Esophagus squamous epithelium (tissue), 5 donors: ENCODE measurements at places on chromosomes 13 and 19.

DNA sequence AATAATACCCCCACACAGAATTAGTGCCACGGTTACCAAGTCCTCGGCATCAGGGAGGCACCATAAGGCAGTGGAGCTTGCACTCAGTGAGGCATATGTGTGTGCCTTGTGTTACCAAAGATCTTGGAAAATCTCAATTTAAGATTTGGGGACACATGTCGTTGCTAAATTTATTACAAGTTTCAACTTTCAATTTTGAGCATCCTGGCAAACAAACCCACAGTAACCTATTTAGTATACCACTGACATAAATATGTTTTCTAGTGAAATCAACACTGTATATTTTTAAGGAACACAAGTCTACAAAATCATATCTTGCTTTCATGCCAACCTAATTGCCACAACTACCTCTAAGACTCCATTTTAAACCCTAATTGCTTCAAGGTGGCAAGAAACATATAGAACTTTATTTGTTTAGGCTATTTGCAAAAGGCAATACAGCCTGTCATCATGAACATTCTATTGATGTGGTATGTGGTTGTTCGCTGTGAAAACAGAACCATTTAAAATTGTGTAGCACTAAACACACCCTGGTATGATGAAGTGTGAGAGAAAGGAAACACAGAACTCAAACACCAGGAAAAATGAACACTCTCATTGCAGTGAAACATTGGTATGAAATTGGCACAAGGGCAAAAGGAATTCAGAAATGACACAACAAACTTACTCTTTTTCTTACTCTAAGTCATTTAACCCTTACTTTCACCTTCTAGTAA is 531.1 kb downstream of the IRS2 start:
- no peak for DNase-seq

- no peak for DNase-seq
These were observed 68.7 kb upstream of the CACNA1A start for GRCh38 chr19:13574933-13575332.

DNA sequence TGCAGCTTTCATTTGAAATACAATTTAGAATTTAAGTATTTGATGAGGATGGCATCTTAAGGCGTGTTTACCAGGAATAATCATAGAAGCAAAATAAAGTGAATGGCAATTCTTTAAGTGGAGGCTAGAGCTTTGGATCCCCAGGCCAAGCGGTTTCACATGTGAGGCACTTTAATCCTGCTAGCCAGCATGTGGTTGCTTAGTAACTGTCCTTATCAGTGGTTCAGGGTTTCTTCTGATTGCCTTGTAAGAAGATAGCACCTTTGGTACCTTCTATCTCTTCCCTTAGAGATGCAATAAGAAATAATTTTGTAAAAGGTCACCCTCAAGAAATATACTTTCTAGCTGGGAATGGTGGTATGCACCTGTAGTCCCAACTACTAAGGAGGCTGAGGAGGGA is 38.9 kb upstream of the SERP2 start:
- no peak for DNase-seq

DNA sequence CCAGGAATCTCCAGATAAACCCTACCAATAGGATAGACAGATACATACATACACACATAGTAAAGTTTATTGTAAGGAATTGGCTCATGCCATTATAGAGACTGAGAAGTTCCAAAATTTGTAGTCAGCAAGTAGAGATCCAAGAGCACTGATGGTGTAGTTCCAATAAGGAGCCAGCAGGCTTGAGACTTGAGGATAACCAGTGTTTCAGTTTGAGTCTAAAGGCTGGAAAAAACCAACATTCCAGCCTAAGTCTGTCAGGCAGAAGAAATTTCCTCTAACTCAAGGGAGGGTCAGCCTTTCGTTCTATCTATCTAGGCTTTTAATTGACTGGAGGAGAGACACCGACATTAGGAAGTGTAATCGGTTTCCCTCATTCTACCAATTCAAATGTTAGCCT is 110.2 kb upstream of the TSHZ3 start:
- DNase-seq, result no peak

GRCh38 chr13:43267916-43268315 is 244.5 kb downstream of the DNAJC15 start:
- DNase-seq, result no peak

DNA sequence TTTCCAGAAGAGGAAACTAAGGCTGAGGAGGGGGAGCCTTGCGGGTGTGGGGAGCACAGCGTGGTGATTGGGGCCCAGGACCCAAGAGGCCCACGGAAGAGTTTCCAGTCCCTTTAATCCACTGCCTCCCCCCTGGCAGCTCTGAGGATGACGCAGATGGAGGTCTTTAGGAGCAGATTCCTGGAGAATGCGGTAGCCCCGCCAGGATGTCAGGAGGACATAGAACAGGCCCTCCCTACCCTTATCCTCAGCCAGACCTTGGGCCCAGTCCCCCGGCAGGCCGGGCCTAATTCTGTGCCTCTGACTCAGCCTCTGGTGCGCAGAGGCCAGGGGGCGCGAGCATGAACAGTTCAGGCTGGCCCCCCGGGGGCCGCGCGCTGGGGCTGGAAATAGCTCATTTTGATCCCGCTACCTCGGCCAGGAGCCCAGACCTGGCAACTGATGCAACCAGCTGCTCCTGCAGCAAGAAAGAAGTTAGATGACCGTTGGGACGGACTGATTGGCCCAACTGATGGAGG is 461 bp upstream of the HSPB6 start:
- no peak for DNase-seq

GRCh38 chr19:15299568-15300409 is 32.5 kb downstream of the BRD4 start:
- no peak for DNase-seq

DNA sequence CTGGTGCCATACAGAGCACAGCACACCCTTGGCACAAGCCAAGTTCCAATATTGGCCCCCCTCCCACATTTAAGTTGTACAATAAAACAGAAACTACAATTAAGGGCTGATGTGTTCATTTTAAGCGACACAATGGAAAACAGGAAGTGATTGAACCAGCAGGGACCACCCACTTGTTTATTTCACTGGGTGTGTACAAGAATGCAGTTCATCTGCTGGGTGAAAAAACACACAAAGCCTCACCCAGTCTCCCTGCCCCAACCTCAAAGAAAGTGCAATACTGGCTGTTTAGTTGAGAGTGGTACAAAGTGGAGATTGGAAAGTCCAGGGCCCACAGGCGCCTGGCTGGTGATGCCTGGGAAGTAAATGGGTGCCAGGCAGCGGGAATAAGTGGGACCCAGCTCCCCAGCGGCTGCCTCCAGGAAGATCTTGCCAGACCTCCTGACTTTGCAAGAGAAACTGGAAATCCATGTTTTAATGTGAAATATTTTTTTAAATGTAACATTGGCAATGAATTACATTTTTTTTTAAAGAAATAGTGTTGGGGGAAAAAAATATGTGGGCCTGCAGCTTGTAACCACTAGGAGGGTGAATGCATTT is 322.1 kb downstream of the ZNF536 start:
- no peak for DNase-seq

- DNase-seq, result no peak
These were observed 51.3 kb downstream of the PTPRS start for GRCh38 chr19:5289060-5289990.

GRCh38 chr19:53161123-53161522 is 2.3 kb upstream of the ZNF347 start:
- DNase-seq, result no peak

DNA sequence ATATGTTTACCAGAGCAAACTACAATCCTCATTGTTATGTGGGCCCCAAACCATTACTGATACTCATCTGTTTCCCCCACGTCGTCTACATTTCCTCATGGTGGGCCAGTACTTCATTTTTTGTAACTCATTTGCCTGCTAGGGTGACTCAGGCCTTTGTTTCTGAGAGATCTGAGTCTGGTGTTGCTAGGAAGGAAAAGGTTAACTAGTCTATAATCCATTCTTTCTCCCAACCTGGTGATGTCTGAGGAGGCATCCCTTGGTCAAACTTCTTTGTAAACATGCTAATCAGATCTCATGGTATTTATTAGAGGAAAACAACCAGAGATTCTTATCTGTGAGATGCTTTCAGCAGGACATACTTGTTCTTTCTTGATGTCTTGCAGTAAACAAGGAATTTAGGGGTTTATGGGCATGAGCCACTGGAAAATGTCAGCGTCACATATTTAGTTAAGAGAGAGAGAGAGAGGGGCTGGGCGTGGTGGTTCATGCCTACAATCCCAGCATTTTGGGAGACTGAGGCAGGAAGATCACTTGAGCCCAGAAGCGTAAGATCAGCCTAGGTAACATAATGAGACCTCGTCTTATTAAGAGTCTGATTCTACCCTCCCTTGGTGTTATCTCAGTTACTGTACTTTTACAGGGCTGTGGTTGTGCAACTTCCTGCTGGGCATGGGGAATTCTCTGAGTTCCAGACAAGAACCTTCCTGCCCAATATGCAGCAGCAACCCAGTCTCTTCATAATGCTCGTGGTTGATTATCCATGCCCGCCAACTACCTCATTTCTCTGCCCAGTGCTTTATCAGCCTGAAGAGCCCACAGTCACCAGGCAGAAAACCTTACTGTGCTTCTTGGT is 9.7 kb upstream of the DPRX start:
- DNase-seq, result no peak

DNA sequence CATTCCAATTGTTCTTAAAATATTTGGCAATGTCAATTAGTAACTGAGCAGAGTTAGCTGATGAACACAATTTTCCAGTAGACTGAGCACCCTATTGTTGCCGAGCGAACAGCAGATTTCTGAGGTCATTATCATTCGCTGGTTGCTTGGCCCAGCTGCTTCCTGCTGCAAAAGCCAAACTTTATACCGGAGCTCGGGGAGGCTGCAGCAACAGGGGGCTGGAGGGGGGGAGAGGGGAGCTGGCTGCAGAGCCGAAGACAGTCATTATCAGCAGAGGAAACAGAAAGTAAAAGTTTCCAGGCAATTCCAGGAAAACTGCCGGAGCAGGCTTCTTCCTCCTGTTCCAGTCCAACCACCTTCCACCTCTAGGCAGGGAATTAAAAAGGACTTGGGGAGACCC is 77.9 kb downstream of the ZNF536 start:
- DNase-seq, result no peak

GRCh38 chr19:38685666-38686529 is 38.4 kb downstream of the ACTN4 start:
- DNase-seq, result no peak

GRCh38 chr19:19074196-19074882 is 10.5 kb downstream of the SLC25A42 start:
- DNase-seq, result no peak

GRCh38 chr13:97385854-97386253 is 48.1 kb upstream of the RAP2A start:
- no peak for DNase-seq

GRCh38 chr13:76129305-76130000 is 493.3 kb downstream of the LMO7 start:
- DNase-seq, result no peak

- no peak for DNase-seq
These were observed 8.7 kb downstream of the EML2 start for GRCh38 chr19:45630463-45630862.

DNA sequence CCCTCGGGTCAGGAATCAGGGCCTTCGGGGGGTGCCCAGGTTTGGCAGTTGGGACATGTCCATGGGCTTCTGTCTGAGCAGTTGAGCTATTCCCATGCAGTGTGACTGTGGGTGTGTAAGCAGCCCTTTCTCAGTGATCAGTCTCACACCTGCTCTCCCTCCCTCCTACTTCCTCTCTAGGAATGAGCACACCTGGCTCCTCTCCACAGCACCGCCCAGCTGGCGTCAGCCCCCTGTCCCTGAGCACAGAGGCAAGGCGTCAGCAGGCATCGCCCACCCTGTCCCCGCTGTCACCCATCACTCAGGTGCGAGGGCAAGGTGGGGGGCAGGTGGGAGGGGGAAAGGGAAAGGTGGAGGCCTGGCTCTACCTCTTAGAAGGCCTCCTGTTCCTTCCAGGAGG is 25.9 kb downstream of the COMP start:
- no peak for DNase-seq

GRCh38 chr13:65679240-65679639 is 1550.9 kb downstream of the PCDH9 start:
- DNase-seq, result no peak

DNA sequence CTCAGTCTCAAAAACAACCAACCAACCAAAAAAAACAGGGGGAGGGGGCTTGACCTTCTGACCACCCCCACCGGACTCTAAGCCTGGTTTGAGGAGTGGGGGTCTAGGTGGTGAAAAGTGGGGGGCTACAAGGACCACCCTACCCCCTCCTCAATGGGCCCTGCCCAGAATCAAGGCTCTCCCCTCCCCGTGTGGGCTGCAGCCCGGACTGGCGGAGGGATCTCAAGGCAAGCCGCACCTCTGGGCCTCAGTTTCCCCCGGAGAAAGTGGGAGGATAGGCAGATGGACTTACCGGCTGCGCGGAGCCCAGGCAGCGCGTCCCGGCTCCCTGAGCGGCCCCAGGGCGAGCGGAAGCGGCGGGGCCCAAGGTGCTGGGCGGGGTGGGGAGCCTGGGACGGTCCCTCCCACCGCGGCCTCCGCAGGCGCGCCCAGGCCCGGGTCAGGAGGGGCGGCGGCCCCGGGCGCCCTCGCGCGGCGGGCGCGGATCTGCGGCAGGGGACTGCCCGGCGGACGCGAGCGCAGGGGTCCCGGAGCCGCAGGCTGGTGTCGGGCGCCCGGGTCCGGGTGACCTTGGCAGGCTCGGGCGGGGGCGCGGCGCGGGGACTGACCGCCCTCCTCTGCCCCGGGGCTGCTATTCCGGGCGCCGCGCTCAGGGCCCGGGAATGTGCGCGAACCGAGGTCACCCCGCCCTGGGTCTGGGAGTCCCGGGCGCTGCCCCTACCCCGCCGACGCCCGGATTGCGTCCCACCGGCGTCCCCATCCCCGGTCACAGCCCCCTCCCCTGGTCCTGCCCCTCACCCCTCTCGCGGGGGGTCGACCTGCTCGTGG is at the start of gene ADAMTSL5:
Gene ADAMTSL5, minus strand, starts transcription at position 349 of the 828 bp plus-strand sequence. CDS start 2,076 bp downstream, outside the sequence.
- DNase-seq, result no peak

DNA sequence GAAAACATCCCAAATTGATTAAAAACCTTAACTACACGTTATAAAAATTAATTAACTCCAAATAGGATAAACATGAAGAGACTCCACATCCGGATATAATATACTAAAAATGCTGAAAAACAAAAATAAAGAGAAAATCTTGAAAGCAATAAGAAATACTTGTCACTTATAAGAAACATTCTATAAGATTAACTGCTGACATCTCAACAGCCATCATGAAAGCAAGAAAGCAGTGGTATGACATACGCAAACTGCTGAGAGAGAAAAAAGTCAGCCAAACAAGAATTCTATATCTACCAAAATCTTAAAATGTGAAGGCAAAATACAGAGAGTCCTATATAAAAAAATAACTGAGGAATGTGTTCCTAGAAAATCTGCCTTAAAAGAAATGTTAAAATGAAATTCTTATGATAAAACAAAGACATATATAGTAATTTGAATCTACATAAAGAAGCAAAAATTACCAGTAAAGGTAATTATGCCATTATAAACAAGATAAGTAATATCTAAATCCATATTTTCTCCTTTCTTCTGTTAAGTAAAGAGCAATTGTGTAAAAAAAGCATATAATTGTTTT is 1851.1 kb downstream of the PCDH9 start:
- DNase-seq, result no peak

DNA sequence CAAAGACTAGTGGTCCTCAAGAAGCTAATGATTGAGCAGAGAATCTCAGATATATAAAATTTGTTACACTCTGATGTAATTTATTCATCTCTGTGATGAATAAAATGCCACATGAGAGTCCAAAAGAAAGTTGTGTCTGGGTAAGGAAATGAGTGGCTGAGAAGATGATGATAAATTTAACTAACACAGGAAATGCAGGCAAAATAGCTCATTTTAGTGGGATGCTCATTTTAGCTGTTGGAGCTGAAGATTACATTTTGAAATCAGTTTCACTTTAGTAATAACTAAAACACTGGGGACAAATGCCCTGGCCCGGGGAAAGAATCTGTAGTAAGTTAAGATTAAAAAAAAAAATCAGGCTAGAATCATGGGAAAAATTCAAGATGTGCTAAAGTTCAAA is 35.2 kb downstream of the SPRY2 start:
- DNase-seq, result no peak
